Neural crest cell (in vitro differentiated cells): ENCODE measurements at places on chromosomes 5 and 9. TPM values are rescaled to one million over a fixed set of nuclear protein-coding genes. Genes with fewer than 3 reads are reported as not detected.

SPINK4 gene
- not detected in 2 replicates for total RNA-seq

PCDHGB7 gene
- total RNA-seq = 6.5 and 7.0 TPM in 2 replicates

PCDHGA10 gene
- 18.4 and 18.5 TPM in 2 replicates for total RNA-seq

FOXI1 gene
- not detected in 2 replicates for total RNA-seq

ANKRA2 gene
- 14.0 and 17.1 TPM in 2 replicates for total RNA-seq

SPINK1 gene
- not detected in 2 replicates for total RNA-seq

SV2C gene
- 0.33 and 0.66 TPM in 2 replicates for total RNA-seq

PCDHA10 gene
- total RNA-seq = 7.3 and 7.4 TPM in 2 replicates

CARTPT gene
- total RNA-seq = not detected in 2 replicates

GNAQ gene
- total RNA-seq = 53.3 and 59.1 TPM in 2 replicates

ANGPTL2 gene
- total RNA-seq = 17.9 and 19.2 TPM in 2 replicates

SLC34A3 gene
- total RNA-seq = not detected in 2 replicates

TXNDC8 gene
- not detected in 2 replicates for total RNA-seq

GDA gene
- total RNA-seq = 11.5 and 12.3 TPM in 2 replicates

GRIA1 gene
- 1.2 and 1.6 TPM in 2 replicates for total RNA-seq

FIBCD1 gene
- 0.23 and 0.45 TPM in 2 replicates for total RNA-seq

GLE1 gene
- 25.8 and 28.0 TPM in 2 replicates for total RNA-seq

EIF4E1B gene
- total RNA-seq = not detected in 2 replicates

ZNF483 gene
- 26.0 and 28.7 TPM in 2 replicates for total RNA-seq

ANKRD34B gene
- total RNA-seq = 0.05 TPM in 1 of 2 replicates, not detected in the other

RANBP3L gene
- not detected in 2 replicates for total RNA-seq

TUBB4B gene
- 329 and 336 TPM in 2 replicates for total RNA-seq

PCDHA9 gene
- total RNA-seq = 1.4 TPM in 2 replicates

WNK2 gene
- 27.8 and 34.3 TPM in 2 replicates for total RNA-seq

IRGM gene
- total RNA-seq = not detected in 2 replicates

MYMK gene
- total RNA-seq = not detected in 2 replicates

SLC1A3 gene
- total RNA-seq = 24.4 and 26.5 TPM in 2 replicates

RC3H2 gene
- total RNA-seq = 53.5 and 54.1 TPM in 2 replicates

OTULINL gene
- total RNA-seq = 3.4 and 5.3 TPM in 2 replicates

SLCO6A1 gene
- 3.9 and 4.4 TPM in 2 replicates for total RNA-seq

GPR150 gene
- total RNA-seq = 0.14 TPM in 1 of 2 replicates, not detected in the other

ADAMTS19 gene
- 3.0 and 3.1 TPM in 2 replicates for total RNA-seq

MPDZ gene
- total RNA-seq = 69.4 and 76.1 TPM in 2 replicates

ST8SIA4 gene
- total RNA-seq = 3.6 and 5.9 TPM in 2 replicates
